ENCODE measurements at places on chromosomes 16 and 17.

- peak; percentile 91 for DNase-seq
Observed at GRCh38 chr17:27545562-27546229, 85.3 kb upstream of the LGALS9 start.

DNA sequence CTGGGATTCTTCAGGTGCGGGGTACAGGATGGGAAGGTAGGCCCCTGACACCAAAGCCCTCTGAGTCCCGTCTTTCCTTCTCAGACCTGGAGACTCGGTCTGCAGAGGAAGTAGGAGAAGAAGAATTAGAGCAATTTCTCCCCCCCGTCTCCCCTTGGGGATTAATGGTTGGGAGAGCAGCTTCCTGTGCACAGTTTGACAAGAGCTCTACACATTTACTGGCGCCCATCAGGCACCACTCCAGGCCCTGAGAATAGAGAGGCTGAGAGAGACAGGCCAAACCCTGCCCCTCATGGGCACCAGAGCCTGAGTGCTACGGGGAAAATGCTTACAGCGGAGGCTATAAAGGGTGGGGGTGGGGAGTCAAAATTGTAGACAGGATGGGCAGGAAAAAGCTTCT, 3.5 kb upstream of the C16orf74 start:
- no peak for DNase-seq

DNA sequence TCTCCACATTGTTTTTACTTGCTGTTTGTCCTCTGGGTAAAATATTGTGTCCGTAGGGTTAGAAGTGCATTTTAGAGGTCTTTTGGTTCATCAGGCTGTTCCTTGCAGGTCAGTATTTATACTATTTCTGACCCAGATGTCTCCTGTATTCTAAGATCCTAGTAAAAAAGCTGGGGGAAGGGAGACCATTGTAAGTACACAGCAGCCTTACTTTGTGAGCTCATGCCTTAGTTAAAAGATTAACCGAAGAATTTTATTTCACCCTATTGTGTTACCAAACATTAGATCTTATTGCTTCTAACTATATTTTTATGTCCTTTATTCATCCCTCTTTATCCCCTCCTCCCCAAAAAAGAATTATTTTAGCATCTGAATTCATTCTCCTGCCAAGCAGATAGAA, 444.1 kb upstream of the RBFOX1 start:
- DNase-seq = no peak

DNA sequence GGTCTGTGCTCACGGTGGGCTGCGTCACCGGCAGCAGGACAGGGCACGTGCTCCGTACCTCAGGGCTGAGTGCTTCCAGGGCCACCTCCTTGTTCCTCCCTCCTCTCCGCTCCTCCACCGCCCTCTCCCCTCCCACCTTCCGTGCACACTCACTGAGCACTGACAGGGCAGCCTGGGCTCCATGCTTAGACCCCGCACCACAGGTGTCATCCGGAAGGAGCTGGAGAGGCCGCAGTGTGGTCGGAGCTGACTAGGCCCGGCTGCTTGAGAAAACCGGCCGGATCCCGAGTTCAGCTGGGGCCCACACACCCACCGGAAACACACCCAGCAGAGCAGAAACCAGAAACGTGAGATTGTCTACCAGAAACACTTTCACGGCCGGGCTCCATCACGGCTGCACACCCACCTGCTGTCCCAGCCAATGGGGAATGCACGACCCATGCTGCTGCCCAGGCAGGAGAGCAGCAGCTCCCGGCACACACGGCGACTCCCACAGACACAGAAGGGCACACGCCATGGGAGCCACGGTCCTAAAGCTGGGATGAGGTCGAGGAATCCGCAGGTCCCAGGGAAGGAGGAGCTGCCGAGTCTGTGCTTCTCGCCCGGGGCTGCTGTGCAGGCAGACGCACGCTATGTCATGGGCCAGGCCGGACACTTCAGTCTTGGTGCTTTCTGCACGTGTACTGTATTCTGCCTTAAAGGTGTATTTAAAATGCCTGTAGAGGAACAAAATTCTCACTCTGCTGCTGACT, 55.0 kb upstream of the ZNF469 start:
- no peak for DNase-seq

DNA sequence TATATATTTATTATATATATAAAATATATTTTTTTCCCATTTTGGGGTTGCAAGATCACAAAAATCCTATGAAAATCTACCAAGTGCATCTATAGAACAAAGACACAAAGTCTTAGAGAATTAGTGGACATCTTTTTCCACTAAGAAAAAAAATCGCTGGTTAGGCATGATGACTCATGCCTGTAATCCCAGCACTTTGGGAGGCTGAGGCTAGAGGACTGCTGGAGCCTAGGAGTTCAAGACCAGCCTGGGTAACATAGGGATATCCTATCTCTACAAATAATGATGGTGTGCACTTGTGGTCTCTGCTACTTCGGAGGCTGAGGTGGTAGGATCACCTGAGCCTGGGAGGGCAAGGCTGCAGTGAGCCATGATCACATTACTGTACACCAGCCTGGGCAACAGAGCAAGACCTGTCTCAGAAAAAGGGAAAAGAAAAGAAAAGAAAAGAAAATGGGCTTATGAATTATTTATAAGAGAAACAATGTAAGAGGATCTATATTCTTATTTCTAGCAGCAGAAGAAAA, 185.1 kb upstream of the PSMD7 start:
- no peak for DNase-seq

GRCh38 chr16:21650521-21650920, 1.9 kb downstream of the IGSF6 start:
- peak; percentile 55 for DNase-seq

- peak; percentile 68 for DNase-seq
Observed at GRCh38 chr17:68776451-68776850, 175.3 kb upstream of the FAM20A start.

DNA sequence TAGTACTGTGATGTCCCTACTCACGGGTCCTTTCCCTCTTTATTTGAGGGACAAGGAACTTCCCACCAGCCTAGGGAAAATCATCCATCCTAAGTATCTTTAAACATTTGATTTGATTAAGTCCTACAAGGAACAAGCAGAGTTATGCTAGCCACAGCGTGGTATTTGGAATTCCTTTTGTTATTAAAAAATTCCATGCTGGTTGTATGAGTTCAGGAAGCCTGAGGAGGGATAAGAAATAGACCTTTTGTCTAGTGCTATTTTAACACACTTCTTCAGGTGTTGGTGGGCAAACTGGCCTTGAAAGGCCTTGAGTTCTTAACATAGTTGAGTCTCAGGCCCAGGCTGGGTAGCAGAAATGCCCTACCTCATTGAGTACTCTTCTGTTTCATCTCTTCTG, 105.4 kb upstream of the TBX2 start:
- no peak for DNase-seq

GRCh38 chr17:60461584-60461983, 39.3 kb downstream of the CHCT1 start:
- DNase-seq = no peak

DNA sequence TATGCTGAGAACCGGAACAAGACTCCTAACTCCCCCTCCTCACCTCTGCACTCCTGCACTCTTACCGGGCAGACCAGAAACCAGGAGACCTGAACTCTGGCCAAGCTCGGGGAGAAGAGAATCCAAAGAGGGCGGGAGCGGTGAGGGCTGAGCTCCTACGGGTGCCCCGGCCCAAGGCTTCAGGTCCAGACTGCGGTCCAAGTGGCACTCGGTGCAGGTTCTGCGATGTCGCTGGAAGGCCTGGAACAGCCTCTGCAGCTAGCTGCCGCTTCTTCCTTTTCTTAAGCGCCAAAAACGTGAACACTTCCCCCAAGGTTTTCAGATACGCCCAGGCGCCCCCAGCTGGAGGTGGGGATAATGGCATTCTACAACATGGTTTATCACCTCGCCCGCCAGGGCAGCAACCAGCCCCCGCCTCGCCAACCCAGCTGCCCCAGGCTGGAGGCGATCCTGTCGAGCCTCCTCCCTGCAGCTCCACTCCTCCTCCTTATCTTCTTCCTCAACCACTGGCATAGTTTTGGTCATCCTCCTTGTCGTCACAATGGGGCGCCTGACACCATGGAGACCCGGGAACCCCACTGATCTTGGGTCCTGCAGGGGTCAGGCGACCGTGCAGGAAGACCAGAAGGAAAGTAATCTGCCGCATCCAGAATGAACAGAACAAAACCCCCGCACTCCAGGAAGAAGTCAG, 1735.9 kb downstream of the TP53TG3F start:
- DNase-seq = no peak

- no peak for DNase-seq
Observed at GRCh38 chr17:79546386-79546785, 64.5 kb downstream of the RBFOX3 start.

- no peak for DNase-seq
Observed at GRCh38 chr17:75849724-75850123, 5.4 kb downstream of the WBP2 start.

GRCh38 chr17:16913463-16913862, 58.5 kb downstream of the TNFRSF13B start:
- no peak for DNase-seq

GRCh38 chr16:79181419-79181818, 419.1 kb downstream of the MAF start:
- DNase-seq = peak; percentile 20

DNA sequence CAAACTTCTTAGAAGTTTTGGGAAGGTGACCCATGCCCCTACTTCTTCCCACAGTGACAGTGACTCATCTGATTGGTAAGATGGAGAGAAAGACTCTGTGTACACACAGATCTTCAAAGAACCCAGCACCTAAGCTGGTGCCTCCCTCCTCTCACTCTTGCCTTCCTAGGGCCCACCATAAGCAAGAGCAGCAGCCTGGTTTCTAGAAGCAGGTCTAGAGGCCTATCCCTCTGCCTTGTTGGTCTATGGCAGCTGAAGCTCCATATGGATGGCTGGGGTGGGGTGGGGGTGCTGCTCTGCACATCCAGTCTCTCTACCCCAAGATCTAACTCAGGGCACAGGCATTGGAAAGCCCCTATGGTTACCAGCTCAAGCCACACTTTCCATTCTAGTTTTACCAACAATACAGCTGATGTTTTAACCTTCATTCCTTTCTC, 47.5 kb downstream of the STAT3 start:
- DNase-seq = no peak

DNA sequence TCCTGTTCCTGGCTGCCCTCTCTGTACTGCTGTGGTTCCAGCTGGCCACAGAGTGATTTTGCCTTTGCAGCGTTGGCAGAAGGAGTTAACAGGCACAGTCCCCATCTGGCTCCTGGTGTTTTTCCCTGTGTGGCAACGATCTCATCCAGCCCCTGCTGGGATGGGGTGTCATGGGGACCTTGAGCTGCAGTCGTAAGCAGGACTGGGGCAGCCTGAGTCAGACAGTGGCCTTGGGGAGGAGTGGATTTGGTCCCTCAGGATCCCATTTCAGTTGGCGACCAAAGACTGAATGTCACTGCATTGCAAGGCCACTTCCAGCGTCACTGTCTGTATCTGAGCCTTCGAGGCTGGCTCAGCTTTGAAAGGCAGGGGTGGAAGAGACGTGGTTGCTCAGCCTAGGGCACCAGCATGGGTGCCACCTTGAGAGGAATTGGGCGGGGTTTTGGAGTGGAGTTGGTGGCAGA, 11.9 kb downstream of the TMEM94 start:
- no peak for DNase-seq

- no peak for DNase-seq
Observed at GRCh38 chr17:76720211-76720610, 6.2 kb downstream of the JMJD6 start.

- DNase-seq = peak; percentile 64
Observed at GRCh38 chr17:78719630-78720298, 62.3 kb downstream of the CYTH1 start.

DNA sequence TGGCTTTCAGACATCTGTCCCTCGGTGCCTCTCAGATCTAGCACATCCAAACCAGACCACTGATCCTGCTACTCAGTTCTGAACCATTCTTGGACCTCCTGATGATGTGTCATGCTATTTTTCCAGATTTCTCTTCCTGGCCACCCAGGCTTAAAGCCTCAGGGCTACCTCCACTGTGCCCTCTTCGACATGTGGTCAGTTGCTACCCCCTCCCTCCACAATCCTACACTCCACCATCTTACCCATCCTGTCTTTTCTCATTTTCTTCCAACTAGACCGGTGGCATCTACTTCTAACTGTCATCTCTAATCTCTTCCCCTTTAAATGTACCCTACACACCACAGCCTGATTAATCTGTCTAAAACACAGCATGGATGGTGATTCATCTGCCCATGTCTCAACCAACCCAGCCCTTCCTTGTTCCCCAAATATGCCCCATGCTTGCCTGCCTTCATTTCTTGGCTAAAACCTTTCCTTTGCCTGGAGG, 478.6 kb downstream of the SLC39A11 start:
- DNase-seq = peak; percentile 72

DNA sequence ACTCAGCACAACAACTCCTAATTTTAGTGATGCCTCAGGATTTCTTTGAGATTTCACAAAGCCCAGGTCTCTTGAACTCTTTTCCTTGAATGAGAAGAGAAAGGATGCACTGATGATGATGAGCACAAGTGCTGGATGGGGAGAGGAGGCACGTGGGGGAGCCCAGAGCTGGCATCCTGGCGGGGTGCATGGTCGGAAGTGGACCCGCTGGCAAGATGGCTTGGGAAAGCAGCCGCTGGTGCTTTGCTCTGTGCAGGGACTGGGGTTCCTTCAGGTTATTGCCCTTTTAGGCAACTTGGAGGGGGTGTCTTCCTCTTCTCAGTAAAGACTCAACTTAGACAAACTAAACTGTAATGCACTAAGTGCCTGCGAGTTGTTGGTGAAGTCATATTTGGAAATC, 22.3 kb downstream of the CALB2 start:
- DNase-seq = no peak

DNA sequence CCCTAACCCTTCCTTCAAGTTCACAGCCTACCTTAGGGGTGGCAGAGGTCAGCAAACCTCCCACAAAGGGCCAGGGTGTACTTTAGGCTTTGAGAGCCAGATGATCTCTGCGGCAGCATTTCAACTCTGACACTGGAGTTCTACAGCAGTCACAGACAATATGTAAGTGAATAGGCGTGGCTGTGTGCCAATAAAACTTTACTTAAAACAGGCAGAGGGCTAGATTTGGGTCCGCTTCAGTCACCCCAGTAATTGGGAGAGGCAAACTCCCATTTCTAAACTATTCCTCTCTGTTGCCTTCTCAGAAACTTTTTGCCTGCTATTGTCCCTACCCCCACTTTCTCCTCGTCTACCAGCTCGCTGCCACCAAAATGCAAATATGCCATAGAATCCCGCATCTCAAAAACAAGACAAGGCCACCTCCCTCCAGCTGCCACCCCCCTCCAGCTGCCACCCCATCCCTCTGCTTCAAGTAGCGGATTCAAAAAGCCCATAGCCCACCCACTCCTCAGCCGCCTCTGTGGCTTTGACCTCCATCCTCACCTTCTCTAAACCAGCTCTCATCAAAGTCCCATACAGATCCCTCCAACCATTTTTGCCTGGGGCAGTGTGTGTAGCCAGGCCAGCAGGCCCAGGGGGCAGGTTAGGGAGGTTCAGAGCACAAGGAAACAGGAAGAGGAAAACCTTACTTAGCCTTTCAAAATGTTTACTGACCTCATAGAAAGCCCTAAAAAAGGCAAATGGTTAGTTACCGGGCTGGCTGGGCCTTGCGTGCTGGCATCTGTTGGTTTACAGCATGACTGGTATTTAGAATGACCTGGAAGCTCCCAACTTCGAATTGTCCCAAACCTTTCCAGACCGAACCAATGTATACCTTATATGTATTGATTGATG, 19.9 kb upstream of the DNAH17 start:
- DNase-seq = no peak

Data from amniotic epithelial cell (primary cell).